Stimulated activated naive CD4-positive, alpha-beta T cell treated with Interleukin-2 at 50 U/mL for 16 hours (primary cell): ENCODE measurements at places on chromosomes 2 and 18.

DNA sequence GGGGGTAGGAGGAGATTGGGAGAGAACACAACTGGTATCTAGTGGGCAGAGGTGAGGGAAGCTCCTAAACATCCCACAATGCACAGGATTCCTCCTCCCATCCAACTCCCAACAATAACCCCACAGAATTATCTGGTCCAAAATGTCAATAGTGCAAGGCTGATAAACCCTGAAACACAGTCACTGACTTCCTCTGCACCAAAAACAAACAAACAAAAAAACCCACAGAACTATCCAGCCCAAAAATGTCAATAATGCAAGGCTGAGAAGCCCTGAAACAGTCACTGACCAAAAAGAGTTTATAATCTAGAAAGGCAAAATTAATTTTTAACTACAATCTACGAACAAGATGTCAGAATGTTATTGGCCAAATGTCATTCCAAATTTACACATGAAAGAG, 9.8 kb downstream of the TMX3 start:
- no peak for DNase-seq

DNA sequence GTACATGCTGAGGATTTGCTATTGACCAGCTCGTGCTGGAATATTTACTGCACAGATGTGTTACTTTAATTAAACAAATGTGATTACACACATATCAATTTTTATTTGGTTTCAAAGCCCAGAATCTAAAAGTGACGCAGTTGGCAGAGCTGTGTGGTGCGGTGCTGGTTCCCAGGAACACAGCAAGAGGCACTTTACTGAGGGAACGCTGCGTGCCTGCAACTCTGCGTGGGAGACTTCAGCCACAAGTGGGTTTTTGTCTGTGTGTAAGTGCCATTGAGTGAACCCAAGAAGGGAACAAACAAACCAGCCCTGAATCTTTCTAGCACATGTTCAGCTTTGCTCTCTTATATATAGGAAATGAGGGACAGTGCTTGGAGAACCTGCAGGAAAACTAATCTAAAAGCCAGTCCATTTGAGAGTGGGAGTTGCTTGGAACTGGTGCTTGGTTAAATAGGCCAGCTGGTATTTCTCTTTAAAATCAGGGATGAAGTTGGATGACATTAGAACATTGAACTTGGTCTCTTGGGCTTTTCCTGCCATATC, 196.6 kb upstream of the CELF4 start:
- DNase-seq: no peak

- DNase-seq: no peak
Measured at GRCh38 chr2:218472988-218473387, 54.1 kb downstream of the VIL1 start.

- DNase-seq: no peak
Measured at GRCh38 chr2:190794790-190795189, 85.8 kb upstream of the GLS start.

GRCh38 chr2:230873661-230874401, 9.1 kb downstream of the ITM2C start:
- DNase-seq: no peak

DNA sequence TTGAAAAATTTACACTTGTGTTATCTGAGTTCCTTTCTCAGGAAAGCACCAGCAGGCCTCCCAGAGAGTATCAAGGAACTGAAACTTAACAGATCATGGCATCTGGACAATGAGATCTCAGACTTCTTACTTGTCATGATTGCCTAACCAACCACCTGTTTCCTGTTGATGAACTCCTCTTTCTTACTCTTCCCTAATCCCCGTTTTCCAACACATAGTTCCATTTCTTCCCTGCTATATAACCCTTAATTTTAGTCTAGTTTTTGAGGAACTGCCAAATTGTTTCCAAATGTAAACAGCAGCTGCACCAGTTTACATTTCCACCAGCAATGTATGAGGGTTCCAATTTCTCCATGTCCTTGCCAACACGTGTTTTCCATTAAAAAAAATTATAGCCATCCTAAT, 6.1 kb upstream of the FAM171B start:
- no peak for DNase-seq

- DNase-seq: no peak
Measured at GRCh38 chr2:73324126-73324725, 30.9 kb upstream of the EGR4 start.

DNA sequence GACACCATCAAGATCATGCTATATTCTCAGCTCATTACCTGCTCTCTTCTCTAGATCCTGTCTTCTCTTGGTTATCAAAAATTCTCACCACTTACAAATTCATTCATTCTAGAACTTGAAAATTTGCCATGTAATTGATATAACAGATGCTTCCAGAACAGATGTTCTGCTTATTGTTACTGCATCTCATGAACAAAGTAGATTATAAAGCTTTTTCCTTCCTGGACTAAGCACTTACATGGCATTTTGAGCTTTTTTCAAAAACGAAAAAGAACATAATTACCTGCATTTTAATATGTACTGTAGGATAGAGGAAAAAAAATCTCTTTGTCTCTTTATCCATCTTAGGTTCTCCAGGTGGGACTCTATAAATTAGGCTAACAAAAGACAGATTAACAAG, 79.6 kb upstream of the CREB1 start:
- no peak for DNase-seq

GRCh38 chr2:46561731-46562450, 82.5 kb downstream of the TMEM247 start:
- no peak for DNase-seq

DNA sequence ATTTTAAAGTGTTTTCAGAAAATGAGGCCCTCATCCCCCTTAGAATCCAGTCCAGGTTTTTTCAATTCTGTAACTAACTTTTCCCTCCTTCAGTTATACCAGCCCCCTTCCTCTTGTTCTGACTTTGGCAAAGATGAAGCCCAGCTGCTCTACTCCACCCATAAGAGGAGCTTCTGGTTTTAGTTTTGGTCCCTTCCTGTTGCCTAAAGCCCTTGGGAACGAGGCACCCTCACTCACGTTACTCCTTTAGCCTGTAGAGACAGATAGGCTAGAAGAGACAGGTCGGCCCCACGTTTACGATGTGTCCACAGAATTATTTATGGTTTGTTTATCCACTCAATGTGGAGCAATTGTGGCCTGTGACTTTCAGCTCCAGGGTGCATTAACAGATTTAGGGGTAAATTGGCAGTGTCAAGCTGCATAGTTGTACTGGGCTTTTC, 454.2 kb upstream of the TNP1 start:
- no peak for DNase-seq

DNA sequence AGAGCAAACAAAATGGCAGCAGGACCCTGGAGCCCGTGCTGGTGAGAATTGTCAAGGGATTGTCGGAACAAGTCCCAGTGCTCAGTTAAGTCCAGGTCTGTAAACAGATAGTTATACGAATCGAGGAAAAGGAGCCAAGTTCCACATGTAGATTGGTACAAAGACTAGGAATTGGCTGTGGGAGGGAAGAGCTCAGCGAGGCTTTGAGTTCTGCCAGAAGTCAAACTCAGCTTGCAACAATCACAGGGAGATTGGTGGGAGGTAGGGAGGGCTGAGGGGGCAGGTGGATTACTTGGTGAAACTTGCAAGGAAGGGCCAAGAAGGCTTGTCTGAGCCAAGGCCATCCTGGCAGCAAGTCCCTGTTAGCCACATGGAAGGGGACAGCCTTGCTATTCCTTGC, 217.8 kb upstream of the ARL4C start:
- no peak for DNase-seq

- DNase-seq: no peak
Measured at GRCh38 chr2:46632349-46632748, 153.0 kb downstream of the TMEM247 start.

- no peak for DNase-seq
Measured at GRCh38 chr2:112725545-112726457, 5.0 kb downstream of the NT5DC4 start.
